ENCODE measurements at places on chromosomes 5 and 9. TPM values are rescaled to one million over a fixed set of nuclear protein-coding genes. Genes with fewer than 3 reads are reported as not detected.

DNA sequence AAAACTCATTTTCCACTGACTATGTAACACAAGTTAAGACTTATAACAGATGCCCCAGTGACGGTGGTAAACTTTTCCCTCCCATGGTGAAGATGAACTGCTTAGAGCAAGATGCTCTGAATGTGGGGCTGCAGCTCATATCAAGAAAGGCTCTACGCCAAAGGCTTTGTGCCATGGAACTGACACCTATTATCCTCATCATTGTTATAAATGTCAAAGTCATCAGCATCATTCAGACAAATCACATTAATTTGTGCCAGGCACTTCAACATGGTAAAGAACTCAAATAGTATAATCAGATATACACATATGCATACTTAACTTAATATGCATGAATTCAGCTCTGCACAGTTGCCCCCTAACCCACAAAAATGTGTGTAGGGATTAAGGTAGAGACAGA lies 305.9 kb upstream of the ATP10B start:
- no peak for DNase-seq

GRCh38 chr9:98500337-98500919 lies 208.3 kb downstream of the GABBR2 start:
- no peak for DNase-seq

GRCh38 chr9:98502976-98503325 lies 205.8 kb downstream of the GABBR2 start:
- DNase-seq: no peak

GRCh38 chr9:4984171-4984620 lies 876 bp upstream of the JAK2 start:
- no peak for DNase-seq

The NAA35 gene
- 33.0 TPM for total RNA-seq
